Karpas-422 (cell line): ENCODE measurements at places on chromosomes 13 and 19. TPM values are rescaled to one million over a fixed set of nuclear protein-coding genes. Genes with fewer than 3 reads are reported as not detected.

Gene GDF15
- 0.97 TPM in 1 of 2 replicates, not detected in the other for total RNA-seq

Gene RFPL4AL1
- not detected in 2 replicates for total RNA-seq

Gene ACP4
- total RNA-seq, result not detected in 2 replicates

Gene MAP3K10
- 7.6 and 26.3 TPM in 2 replicates for total RNA-seq

Gene PLK5
- total RNA-seq, result not detected in 2 replicates

Gene ZNF544
- total RNA-seq, result 111 and 129 TPM in 2 replicates

Gene IGFL3
- total RNA-seq, result not detected in 2 replicates

Gene PRSS57
- total RNA-seq, result not detected in 2 replicates

Gene CLEC4M
- total RNA-seq, result not detected in 2 replicates

Gene CNFN
- not detected in 2 replicates for total RNA-seq

Gene TMIGD2
- not detected in 2 replicates for total RNA-seq

Gene SLC27A5
- total RNA-seq, result 1.2 and 10.0 TPM in 2 replicates

Gene ZNF765
- 21.4 and 26.9 TPM in 2 replicates for total RNA-seq

Gene OR10H1
- not detected in 2 replicates for total RNA-seq

Gene NLRP9
- not detected in 2 replicates for total RNA-seq

Gene ZNF414
- 3.8 and 11.8 TPM in 2 replicates for total RNA-seq

Gene CGB1
- not detected in 2 replicates for total RNA-seq

Gene ABHD13
- total RNA-seq, result 4.9 and 10.3 TPM in 2 replicates

Gene SAMD4B
- 50.9 and 78.1 TPM in 2 replicates for total RNA-seq

Gene EIF3K
- total RNA-seq, result 474 and 745 TPM in 2 replicates

Gene APC2
- total RNA-seq, result 1.1 and 2.8 TPM in 2 replicates

Gene NPAS1
- total RNA-seq, result 4.8 and 5.7 TPM in 2 replicates

Gene EXOC3L2
- total RNA-seq, result not detected in 2 replicates

Gene CYP4F11
- not detected in 2 replicates for total RNA-seq

Gene SIAH3
- total RNA-seq, result not detected in 2 replicates

Gene ZFR2
- not detected in 2 replicates for total RNA-seq

Gene ZNF433
- total RNA-seq, result 4.4 and 6.0 TPM in 2 replicates

Gene CEACAM8
- not detected in 2 replicates for total RNA-seq

Gene CGB3
- total RNA-seq, result not detected in 2 replicates

Gene VSTM1
- total RNA-seq, result not detected in 2 replicates

Gene NCCRP1
- total RNA-seq, result not detected in 2 replicates

Gene IRS2
- not detected in 2 replicates for total RNA-seq

Gene ZNF610
- 12.6 and 20.1 TPM in 2 replicates for total RNA-seq

Gene CACNA1A
- not detected in 2 replicates for total RNA-seq

Gene CGB8
- total RNA-seq, result not detected in 2 replicates
